ENCODE measurements at places on chromosomes 2 and 18.

GRCh38 chr2:230042195-230042594 is 26.5 kb downstream of the SLC16A14 start:
- no peak for DNase-seq

DNA sequence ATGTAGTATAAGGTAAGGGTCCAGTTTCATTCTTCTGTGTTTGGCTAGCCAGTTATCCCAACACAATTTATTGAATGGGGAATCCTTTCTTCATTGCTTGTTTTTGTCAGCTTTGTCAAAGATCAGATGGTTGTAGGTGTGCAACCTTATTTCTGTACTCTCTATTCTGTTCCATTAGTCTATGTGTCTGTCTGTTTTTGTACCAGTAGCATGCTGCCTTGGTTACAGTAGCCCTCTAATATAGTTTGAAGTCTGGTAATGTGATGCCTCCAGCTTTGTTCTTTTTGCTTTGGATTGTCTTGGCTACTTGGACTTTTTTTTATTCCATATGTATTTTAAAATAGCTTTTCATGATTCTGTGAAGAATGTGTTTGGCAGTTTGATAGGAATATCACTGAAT is 222.1 kb downstream of the XIRP2 start:
- no peak for DNase-seq

GRCh38 chr2:60567919-60568768 is 14.7 kb upstream of the BCL11A start:
- DNase-seq = no peak

DNA sequence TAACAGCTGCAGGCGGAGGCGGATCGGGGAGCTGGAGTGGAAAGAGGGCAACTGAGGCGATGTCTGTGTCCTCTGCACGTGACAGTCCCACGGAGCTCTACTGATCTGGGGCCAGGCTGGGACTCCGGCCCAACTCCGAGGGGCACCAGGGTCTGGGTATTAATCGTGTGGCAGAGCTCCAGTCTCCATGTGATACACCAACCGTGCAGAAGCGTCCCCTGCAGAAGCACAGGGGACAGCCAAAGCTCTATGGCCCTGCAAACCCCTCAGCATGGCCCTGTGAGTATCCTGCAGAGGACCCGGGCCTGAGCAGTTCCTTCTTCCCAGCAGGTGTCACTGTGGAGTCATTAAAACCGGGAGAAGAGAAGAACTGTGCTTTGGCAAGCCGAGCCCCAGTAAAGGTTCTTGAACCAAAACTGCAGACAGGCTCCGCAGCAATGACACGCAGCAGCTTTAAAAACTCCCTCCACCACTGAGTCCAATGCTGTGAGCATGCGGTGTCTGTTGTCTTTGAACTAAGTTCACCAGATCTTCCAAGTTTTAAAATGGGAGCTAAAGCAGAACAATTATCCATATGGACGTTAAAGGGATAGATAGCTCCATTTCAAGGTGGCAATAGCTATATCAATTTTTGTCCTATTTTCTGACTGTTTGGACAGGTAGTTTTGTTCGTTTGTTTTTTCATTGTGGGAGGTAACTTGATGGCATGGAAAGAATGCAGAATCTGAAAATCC is 79.4 kb downstream of the TMEM182 start:
- DNase-seq = no peak

GRCh38 chr2:8009010-8009597 is 672.8 kb upstream of the ID2 start:
- DNase-seq = no peak

GRCh38 chr2:43212216-43212835 is 14.1 kb downstream of the ZFP36L2 start:
- no peak for DNase-seq

DNA sequence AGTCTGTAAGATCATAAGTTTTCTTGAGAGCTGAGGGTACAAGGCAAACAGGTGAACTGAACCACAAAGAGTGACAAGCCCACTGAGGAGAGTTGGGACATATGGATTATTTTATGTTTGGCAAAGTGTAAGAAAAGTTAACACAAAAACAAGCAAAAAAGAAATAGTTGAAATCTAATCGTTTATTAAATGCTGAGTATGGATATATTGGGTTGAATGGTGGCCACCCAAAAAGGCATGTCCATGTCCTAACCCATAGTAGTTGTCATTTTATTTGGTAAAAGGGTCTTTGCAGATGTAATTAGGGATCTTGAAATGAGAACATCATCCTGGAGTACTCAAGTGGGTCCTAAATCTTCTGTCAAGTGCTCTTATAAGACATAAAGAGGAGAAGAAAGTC is 24.9 kb upstream of the TWIST2 start:
- no peak for DNase-seq

DNA sequence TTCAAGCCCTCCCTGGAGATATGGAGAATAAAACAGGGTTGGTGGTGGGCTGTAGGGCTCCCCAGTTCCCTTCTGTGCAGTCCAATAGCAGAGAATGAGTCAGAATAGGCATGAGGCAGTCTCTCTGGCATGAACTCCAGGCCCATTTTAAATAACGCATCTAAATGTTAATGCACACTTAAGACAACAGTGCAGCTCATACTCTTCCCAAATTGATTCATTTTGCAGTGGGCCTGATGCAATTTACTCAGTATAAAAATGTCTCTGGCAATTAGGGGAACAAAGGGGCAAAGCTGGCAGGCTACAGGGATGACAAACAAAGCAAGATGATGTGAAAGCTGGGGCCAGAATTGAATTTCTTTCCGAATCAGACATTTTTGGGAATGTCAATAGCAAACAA is 402.8 kb downstream of the CLIP4 start:
- DNase-seq = no peak

DNA sequence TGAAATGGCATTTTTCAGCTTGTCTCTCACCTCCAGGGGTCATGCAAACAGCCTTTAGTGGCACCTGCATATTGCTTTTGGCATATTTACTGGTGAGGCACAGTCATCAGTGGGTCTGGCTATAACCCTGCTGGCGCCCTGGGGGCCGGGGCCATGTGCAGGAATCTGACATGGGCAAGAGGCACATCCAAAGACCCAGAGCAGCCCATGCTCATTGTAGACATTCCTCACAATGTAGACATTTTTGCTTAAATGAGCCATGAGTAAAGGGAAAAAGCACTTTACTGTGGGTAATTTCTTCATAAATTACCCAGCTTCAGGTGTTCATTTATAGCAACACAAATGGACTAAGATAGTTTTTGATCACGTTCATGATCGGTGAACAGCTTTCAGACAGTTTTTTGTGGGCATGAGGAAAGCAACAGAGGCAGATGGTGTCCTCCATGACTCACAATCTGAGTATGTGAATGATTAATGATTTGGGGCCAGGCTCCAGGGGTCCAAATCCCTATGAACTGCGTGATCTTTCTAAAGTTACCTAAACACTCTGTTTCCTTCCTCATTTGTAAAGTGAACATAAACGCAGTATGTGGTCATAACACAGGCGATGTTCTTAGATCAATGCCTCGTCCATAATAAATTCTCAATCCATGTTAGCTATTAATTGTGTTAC is 85.8 kb downstream of the LIPG start:
- no peak for DNase-seq

DNA sequence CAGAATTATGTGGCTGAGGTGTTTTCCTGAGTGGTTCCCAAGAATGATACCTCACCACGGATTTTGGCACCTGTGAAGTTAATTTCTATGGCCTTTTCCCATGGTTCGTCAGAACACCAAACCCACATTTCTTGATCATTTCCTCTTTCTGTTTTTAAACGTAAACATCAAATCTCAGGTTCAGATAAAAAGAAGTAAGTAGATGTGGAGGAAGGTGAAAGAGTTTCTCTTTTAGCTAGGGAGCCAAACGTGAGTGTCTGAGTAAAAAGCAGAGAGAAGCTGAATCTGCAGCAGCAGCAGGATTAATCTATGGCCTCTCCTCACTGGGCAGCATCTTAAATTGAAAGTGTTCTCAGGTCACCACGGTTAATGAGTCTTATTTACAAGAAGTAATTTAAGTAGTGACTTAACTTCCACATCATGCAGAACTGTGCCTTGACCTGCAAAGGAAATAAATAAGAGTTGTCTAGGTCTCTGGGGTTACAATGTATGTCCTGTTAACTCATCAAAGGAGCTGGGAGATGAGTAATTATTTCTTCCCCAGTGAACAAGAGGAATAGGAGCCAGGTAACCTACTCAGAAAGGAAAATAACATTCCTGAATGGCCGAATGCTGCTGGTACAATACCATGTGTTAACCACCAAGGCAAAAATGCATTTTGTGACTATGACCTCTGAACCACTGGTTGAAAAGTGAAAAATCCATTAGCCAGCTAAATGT is 139.6 kb upstream of the NETO1 start:
- DNase-seq = no peak

GRCh38 chr2:224126440-224126839 is 87.4 kb upstream of the SERPINE2 start:
- no peak for DNase-seq

GRCh38 chr2:231276987-231277386 is 78.6 kb downstream of the ARMC9 start:
- DNase-seq = no peak

DNA sequence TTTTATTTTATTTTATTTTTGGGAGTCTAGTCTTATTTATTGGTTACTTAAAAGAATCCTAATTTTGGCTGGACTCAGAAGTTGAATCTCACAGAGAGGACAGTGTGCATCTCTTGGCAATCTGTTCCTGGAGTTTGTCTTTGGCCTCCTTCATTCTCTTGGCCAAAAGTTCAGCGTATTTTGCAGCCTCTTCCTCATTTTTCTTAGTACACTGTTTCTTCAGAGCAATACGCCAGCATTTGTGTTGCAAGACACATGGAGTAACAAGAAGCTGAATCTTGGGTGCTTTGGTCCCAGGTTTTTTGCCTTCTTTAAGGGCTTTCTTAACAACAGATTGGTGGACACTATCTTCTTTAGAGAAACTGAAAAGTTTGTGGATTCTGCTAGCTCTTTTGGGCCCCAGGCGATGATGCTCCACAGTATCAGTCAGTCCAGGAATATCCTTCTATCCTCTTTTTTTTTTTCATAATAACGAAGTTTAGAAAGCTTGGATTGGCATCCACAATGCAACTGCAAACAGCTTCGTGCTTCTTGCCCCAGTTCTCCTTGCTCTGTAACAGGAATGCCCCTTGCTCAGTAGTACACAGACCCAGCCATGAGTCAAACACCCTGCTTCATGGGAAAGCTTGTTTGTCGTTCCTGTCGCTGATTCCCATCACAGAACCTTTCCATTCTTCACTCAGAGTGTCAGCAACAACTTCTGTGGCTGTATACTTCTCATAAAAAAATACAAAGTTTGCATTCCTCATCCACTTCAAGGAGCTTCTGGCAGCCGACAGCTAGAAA is 34.8 kb upstream of the RFX8 start:
- no peak for DNase-seq

- no peak for DNase-seq
Measured at GRCh38 chr2:212943351-212943750, 208.1 kb downstream of the IKZF2 start.

Data from activated naive CD4-positive, alpha-beta T cell treated with Interleukin-2 at 50 U/mL for 16 hours (primary cell).